ENCODE measurements at places on chromosomes 6 and 20.
A peak's percentile ranks its signal among the peaks of the same experiment; 100 is the strongest.

- no peak overlapping the region for H3K4me3 ChIP-seq
- H3K27ac ChIP-seq: no peak overlapping the region
- H3K36me3 ChIP-seq: no peaks in the 10 kb centered on the region
- H3K4me1 ChIP-seq: no peaks in the 10 kb centered on the region
- no peak for DNase-seq
Observed at GRCh38 chr20:20167698-20168097, 115.4 kb downstream of the CFAP61 start.

DNA sequence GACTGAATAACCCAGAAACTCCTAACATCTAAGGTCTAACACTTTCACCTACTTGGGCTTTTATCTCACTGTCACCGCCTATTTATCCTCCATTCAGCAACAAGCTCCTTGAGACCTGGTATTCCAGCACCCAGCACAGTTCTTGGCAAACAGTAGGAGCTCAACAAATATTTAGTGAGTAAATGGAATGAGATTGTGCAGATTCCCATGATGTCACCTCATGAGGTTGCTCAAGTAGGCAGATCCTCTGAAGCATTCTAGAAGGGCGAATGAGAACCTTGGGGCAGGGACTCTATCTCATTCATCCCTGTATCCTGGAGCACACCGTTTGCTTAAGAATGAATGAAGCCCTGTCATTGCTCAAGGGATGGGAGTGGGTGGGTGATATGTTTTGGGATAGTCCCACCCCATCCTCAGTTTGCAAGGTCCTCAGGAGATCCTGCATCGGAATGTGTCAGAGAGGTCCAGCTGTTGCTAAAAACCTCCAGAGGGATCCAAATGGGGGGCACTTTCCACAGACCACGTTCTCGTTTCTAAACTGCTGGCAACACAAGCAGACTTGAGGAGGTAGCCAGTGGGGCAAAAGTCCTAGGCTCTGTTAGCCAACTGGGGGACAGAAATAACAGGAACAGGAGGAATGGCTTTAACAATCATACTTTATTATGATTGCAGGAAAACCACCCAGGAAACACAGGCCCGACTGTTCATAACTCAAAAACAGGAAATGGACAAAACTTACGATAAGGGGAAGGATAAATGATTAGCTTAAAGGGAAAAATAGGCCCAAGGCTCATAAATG, 42.0 kb downstream of the EDN1 start:
- H3K4me3 ChIP-seq: no peak overlapping the region
- H3K27me3 ChIP-seq: no peaks in the 10 kb centered on the region
- H3K36me3 ChIP-seq: no peaks in the 10 kb centered on the region
- H3K27ac ChIP-seq: no peak overlapping the region
- DNase-seq: no peak
- peaks cover 11% of the 10 kb centered on the region for H3K4me1 ChIP-seq

DNA sequence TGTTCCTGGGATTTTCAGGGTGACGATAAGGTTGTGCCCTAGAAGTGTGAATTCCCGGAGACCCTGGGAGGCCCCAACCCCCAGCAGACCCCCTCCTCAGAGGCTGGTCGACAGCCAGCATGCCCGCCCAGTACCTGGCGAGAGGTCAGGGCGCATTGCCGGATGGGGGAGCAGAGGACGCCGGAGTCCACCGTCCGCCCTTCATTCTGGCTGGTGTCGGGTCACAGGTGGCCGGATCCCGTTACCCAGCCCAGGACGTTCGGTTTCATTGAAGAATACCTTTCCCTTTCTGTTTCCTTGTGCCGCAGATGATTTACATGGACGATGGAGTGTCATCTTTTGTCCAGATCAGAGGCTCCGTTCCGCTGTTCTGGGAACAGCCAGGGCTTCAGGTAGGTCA, 61.3 kb downstream of the SYNJ2 start:
- H3K27ac ChIP-seq: peak overlapping the region; percentile 97
- H3K4me3 ChIP-seq: peak overlapping the region; percentile 11
- H3K4me1 ChIP-seq: peaks cover 75% of the 10 kb centered on the region
- H3K27me3 ChIP-seq: no peaks in the 10 kb centered on the region
- peaks cover 24% of the 10 kb centered on the region for H3K36me3 ChIP-seq
- peak; percentile 80 for DNase-seq

- no peaks in the 10 kb centered on the region for H3K27me3 ChIP-seq
- no peak overlapping the region for H3K27ac ChIP-seq
- no peak overlapping the region for H3K4me3 ChIP-seq
- H3K4me1 ChIP-seq: peaks cover 8% of the 10 kb centered on the region
Observed at GRCh38 chr6:43220439-43220951, 8.8 kb downstream of the DNPH1 start.

DNA sequence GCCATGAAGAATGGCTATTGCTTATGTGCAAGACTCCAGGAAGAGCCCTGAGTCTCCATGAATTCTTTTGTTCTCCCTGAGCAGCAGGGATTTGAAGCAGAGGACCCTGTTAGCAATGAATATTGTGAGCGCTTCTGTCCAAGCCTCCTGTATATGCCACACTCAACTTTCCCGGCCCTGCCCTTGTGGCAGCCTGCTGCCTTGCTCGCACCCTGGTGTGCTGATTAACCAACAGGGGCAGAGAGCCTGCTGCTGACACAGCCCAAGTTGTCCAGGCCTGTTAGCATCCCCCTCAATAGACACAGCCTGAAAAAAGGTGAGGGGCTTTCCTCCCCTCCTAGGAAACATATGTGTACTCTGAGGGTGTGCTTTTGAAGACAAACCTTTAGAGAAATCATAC, 131.4 kb downstream of the BMP2 start:
- no peak overlapping the region for H3K27ac ChIP-seq
- H3K36me3 ChIP-seq: no peaks in the 10 kb centered on the region
- no peak for DNase-seq
- peaks cover 7% of the 10 kb centered on the region for H3K27me3 ChIP-seq

GRCh38 chr6:49546331-49546730, 4.1 kb upstream of the C6orf141 start:
- H3K36me3 ChIP-seq: no peaks in the 10 kb centered on the region
- H3K4me1 ChIP-seq: peaks cover 12% of the 10 kb centered on the region
- DNase-seq: no peak
- H3K4me3 ChIP-seq: no peak overlapping the region

DNA sequence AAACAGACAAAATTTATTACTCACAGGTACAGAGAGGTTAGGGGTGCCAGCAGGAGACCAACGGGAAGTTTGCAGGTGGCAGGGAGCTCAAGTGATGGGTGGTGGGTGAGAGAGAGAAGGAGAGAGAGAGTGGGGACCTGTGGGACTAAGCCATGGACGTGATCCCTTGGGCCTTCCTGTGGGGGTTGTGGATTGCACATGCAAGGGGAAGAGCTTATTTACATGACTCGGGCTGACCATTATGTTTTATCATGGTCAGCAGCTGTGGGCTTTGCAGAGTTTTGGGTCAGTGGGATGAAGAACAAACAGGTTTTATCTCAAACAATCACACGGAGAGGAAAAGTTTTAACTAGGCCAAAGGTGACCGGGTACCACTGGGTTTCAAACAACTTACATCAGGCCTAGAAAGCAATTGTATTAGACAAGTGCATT, 156.2 kb upstream of the EXOC2 start:
- no peak overlapping the region for H3K27ac ChIP-seq
- H3K4me1 ChIP-seq: no peaks in the 10 kb centered on the region
- H3K4me3 ChIP-seq: no peak overlapping the region
- H3K36me3 ChIP-seq: peaks cover 4% of the 10 kb centered on the region

- H3K36me3 ChIP-seq: peaks cover 2% of the 10 kb centered on the region
- H3K4me1 ChIP-seq: peaks cover 5% of the 10 kb centered on the region
- no peak overlapping the region for H3K4me3 ChIP-seq
- H3K27ac ChIP-seq: no peak overlapping the region
- no peak for DNase-seq
Observed at GRCh38 chr6:163834226-163834970, 419.9 kb downstream of the QKI start.

GRCh38 chr6:105485456-105485855, 82.6 kb upstream of the PREP start:
- peaks cover 40% of the 10 kb centered on the region for H3K4me1 ChIP-seq
- H3K4me3 ChIP-seq: no peak overlapping the region
- peaks cover 2% of the 10 kb centered on the region for H3K27me3 ChIP-seq
- H3K36me3 ChIP-seq: no peaks in the 10 kb centered on the region
- DNase-seq: no peak

DNA sequence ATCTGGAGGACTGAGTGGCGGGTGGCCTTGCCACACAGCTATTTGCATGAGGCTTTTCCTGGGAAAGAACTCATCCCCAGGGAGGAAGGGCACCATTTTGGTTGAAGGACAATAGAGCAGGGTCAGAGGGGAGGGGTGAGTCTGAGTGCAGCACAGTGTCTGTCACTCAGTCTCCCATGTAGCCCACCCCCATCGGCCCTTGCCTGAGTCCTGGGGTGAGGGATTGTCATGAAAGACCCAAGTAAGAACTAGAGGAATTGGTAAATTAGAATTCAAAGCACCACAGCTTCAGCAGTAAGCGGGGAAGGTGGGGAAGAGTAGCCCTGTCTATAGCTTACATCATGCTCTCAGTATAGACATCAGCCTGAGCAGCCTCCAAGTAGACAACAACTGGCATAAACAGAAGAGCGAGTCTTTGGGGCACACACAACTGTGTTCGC, 90.4 kb upstream of the TMEM30A start:
- H3K27me3 ChIP-seq: no peaks in the 10 kb centered on the region
- peaks cover 23% of the 10 kb centered on the region for H3K4me1 ChIP-seq
- H3K27ac ChIP-seq: no peak overlapping the region
- no peak for DNase-seq
- no peaks in the 10 kb centered on the region for H3K36me3 ChIP-seq

- peaks cover 4% of the 10 kb centered on the region for H3K27me3 ChIP-seq
- no peak overlapping the region for H3K27ac ChIP-seq
- H3K4me1 ChIP-seq: peaks cover 10% of the 10 kb centered on the region
- no peak for DNase-seq
- no peak overlapping the region for H3K4me3 ChIP-seq
Observed at GRCh38 chr6:70107852-70108629, 194.8 kb downstream of the COL9A1 start.

DNA sequence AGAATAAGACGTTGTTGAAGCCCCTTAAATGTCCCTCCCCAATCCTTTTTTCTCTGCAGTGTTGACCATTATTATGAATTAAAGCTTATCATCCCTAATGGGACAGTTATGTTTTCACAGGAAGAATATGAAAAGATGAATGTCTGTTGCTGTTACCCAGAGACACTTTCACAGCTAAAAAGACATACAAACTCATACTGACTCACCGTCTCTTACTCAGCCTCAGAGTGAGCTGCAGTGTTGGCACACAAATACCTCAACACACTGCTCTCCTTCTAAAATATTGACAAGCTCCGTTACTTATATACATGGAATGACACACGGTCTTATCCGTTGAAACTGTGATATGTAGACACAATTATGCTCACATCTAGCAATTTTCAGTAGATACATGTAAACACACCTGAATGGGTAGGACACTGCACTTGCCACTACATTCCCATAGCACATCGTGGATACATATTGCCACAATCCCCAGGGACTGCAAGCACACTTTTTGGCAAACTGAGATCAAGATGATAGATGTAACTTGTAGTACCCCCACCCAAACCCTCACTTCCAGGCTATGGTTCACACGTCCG, 9.6 kb upstream of the SAPCD1 start:
- peak overlapping the region; percentile 75 for H3K27ac ChIP-seq
- no peaks in the 10 kb centered on the region for H3K36me3 ChIP-seq
- H3K27me3 ChIP-seq: no peaks in the 10 kb centered on the region
- H3K4me1 ChIP-seq: peaks cover 10% of the 10 kb centered on the region
- H3K4me3 ChIP-seq: no peak overlapping the region

- DNase-seq: no peak
- no peak overlapping the region for H3K27ac ChIP-seq
- H3K4me1 ChIP-seq: no peaks in the 10 kb centered on the region
- H3K4me3 ChIP-seq: no peak overlapping the region
Observed at GRCh38 chr6:135158397-135158796, 22.7 kb upstream of the MYB start.

- no peaks in the 10 kb centered on the region for H3K27me3 ChIP-seq
- H3K27ac ChIP-seq: peak within 1 kb of the TSS; percentile 72
- H3K36me3 ChIP-seq: no peaks in the 10 kb centered on the region
- peak within 1 kb of the TSS; percentile 71 for H3K4me3 ChIP-seq
- no peak for DNase-seq
- peaks cover 11% of the 10 kb centered on the region for H3K4me1 ChIP-seq
Observed at GRCh38 chr6:3456898-3457709, at the start of gene SLC22A23. TSS of gene SLC22A23 (minus strand) at chr6:3457050. CDS start at chr6:3456559, 491 bp downstream.

DNA sequence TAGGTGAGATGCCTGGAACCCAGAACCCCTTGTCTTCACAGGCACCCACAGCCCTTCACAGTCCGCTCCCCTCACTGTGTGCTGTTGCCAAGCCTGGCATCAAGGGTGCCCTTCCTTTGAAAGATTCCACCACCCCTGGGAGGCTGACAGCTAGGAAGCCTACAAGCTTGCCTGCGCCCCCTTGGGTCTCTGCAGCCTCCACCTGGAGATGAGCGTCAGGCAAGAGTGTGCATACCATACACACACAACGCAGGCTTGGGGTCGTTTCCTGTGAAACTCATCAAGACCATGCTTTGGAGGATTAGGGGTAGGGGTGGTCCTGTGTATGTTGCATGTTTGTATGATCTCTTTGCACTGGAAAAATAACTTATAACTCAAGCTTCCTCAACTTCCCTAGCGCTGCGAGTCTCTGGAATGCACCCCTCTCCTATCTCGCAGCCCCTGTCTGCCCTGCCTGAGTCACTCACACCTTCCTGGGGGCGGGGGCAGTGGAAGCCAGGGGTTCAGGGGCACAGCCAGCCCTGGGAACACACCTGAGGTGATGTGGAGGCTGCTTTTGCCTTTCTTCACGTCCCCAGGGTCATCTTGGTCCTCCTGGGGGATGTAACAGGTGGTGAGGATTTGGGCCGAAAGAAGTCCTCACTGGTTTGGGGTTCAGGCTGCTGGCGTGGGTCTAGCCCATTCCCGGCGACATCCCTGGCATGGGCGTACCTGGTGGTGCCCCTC, 67.2 kb downstream of the SSR1 start:
- H3K27me3 ChIP-seq: no peaks in the 10 kb centered on the region
- no peak for DNase-seq
- no peak overlapping the region for H3K27ac ChIP-seq
- peaks cover 28% of the 10 kb centered on the region for H3K4me1 ChIP-seq
- H3K36me3 ChIP-seq: peaks cover 16% of the 10 kb centered on the region

GRCh38 chr20:63064745-63065711, 58.3 kb upstream of the BHLHE23 start:
- H3K36me3 ChIP-seq: no peaks in the 10 kb centered on the region
- peak overlapping the region; percentile 36 for H3K27ac ChIP-seq
- H3K4me3 ChIP-seq: no peak overlapping the region
- H3K4me1 ChIP-seq: no peaks in the 10 kb centered on the region
- DNase-seq: peak; percentile 69

DNA sequence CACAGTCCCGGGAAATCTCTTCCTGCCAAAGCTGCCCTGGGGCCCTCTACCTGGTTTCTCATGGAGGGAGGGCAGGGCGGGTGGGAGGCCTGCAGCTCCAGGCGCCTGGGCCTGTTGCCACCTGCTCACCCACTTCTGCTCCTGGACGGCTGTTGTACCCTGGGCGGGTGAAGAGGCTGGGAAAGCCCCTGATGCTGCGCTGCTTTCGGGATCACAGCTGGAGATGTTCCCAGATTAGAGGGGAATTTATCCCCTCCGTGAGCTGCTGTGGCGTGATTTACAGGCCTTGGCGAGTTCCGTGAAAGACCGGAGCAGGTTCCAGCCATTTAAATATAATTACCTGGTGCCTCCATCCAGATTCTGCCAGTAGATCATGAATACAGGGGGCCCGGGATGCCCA, 12.3 kb upstream of the VSTM2L start:
- no peak overlapping the region for H3K4me3 ChIP-seq
- no peak overlapping the region for H3K27ac ChIP-seq
- DNase-seq: no peak
- peaks cover 10% of the 10 kb centered on the region for H3K27me3 ChIP-seq
- H3K36me3 ChIP-seq: no peaks in the 10 kb centered on the region

Measured in chondrocyte (in vitro differentiated cells).